Gastrocnemius medialis (tissue), 4 donors: ENCODE measurements at places on chromosomes 7 and 10. TPM values are rescaled to one million over a fixed set of nuclear protein-coding genes. Genes with fewer than 3 reads are reported as not detected.
A peak's percentile ranks its signal among the peaks of the same experiment; 100 is the strongest.

- H3K4me1 ChIP-seq, result no peaks in the 10 kb centered on the region
- H3K27ac ChIP-seq, result no peak overlapping the region
- peak; percentile 43 for DNase-seq
These were observed 23.4 kb downstream of the PYROXD2 start for GRCh38 chr10:98391578-98391991.

- DNase-seq, result no peak
- H3K36me3 ChIP-seq, result peaks cover 100% of the 10 kb centered on the region
These were observed 25.3 kb downstream of the PFKFB3 start for GRCh38 chr10:6228010-6228511.

Gene MMD2
- total RNA-seq, result not detected

Gene HOXA9
- total RNA-seq, result 18.9 TPM

Gene OR2A12
- not detected for total RNA-seq

Gene ECHDC3
- 605 TPM for total RNA-seq

Gene PON1
- total RNA-seq, result not detected

Gene ZNF804B
- total RNA-seq, result not detected

GRCh38 chr7:151705636-151706276, 171.2 kb downstream of the PRKAG2 start:
- peak; percentile 91 for DNase-seq
- H3K27ac ChIP-seq, result peak overlapping the region; percentile 73
- H3K36me3 ChIP-seq, result no peaks in the 10 kb centered on the region
- no peaks in the 10 kb centered on the region for H3K27me3 ChIP-seq
- H3K4me3 ChIP-seq, result peak overlapping the region; percentile 11
